Left ventricle myocardium inferior (tissue), 1 donor: ENCODE measurements at places on chromosomes 1 and 21. TPM values are rescaled to one million over a fixed set of nuclear protein-coding genes. Genes with fewer than 3 reads are reported as not detected.

- no peak for DNase-seq
Observed at GRCh38 chr1:33347650-33347992, 26.7 kb upstream of the A3GALT2 start.

- DNase-seq = no peak
Observed at GRCh38 chr1:206778031-206778430, 5.7 kb upstream of the IL10 start.

DNA sequence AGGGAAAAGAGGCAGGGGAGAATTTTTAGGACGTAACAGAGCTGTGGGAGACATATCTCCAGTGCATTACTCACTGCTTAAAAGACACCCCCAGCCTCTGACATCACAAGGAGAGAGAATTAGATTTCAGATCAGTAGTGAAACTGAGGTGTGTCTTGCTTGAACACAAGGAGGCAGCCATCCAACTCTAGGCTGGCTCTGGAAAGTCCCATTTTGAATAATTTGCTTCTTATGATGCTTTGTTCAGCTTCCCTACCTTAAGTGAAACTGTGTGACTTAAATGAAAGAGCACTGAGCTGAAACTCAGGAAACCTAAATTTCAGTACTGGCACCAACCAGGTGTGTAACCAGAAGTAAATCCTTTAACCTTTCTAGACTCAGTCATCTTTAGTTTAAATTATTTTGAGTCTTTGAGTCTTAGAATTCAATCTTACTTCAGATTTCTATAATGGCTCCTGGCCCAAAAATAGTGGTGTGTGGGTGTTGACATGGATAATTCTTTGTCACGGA, 251.6 kb upstream of the SGIP1 start:
- no peak for DNase-seq

GRCh38 chr1:195019385-195019784, 1588.9 kb downstream of the KCNT2 start:
- no peak for DNase-seq

DNA sequence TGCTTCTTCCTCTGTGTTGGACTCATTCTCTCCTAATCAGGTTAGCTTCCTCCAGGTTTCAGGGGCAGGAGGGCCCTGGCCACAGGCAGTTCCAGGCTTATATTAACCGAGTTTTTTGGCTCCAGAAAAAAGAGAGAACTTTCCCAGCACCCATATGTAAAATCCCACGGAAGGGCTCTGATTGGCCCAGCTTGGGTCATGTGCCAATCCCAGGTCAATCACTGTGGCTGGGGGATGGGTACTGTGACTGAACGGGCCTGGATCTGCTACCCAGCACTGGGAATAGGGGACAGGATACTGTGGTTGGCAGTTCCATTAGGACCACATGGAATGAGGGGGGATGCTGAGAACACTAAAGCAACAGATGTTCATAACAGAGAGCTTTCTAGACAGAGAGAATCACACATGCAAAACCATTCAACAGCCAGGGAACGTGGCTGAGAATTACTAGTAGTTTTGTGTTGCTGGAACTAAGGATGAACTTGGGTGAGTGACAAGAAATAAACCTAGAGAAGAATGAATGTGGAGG, 51.1 kb upstream of the NEK2 start:
- no peak for DNase-seq

DNA sequence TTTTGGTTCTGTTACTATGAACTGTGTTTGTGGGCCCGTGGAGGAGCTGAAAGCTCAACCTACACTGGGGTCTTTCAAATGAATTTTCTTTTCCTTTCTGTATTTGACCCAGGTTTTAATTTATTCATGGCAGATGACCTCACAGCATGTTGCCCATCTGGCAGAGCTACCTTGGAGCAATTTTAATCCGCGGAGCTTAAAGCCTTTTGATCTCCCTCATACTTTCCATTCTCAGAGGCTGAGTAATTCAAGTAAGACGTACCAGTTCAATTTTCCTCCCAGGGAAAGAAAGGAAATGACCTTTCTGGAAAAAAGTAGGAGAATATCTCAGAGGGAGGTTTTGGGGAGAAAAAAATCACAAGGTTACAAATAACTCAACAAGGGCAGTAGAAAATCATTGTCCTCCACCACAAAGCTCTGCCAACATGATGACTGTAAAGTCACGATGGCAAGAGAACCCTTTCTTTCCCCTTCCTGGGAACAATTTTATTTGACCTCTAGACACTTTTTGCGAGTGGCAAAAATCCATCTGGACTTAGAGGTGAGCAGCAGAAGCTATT, 21.6 kb upstream of the PCP4 start:
- no peak for DNase-seq

GRCh38 chr1:110541906-110542395, 23.0 kb upstream of the KCNA10 start:
- DNase-seq = no peak

KCNQ4 gene
- total RNA-seq = 1.5 TPM

DNA sequence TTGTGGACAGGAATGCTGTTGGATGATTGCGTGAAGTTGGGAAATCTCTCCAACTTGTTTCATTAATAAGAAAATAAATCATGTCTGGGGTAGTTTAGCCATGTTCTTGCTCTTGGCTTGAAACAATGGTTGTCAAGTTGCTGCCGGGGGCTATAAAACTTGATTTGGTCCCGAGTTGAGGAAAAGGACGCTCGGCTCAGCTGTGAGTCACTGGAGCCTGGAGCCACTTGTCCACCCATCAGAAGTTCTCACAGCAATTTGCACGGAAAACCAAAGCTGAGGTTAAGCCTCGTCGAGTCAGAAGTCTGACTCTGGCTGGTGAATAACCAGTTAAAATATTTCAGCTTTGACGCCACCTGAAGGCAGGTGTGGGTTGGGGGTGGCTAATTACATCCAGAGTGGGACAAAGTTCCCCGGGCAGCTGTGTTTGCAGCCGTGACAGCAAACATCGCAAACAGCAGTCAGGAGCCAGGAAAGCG, 19.7 kb upstream of the RIPK4 start:
- DNase-seq = no peak

DNA sequence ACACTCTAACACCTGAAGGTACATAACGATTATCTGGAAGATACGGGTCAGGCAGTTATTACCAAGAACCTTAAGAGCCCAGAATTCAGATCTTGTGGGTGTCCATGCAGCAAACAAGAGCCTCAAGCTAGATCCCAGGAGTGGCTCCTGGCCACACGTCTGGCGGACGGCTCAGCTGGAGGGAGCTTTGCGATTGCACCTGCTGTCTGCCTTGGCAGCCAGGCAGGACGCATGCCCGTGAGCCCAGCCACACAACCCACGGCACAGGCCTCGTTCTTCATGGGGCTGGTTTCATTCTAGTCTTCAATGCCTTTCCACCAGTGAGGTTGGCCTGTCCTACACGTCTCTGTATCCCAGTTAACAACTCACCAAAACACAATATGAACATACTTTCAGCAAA, 5.7 kb downstream of the CCNL2 start:
- no peak for DNase-seq

DNA sequence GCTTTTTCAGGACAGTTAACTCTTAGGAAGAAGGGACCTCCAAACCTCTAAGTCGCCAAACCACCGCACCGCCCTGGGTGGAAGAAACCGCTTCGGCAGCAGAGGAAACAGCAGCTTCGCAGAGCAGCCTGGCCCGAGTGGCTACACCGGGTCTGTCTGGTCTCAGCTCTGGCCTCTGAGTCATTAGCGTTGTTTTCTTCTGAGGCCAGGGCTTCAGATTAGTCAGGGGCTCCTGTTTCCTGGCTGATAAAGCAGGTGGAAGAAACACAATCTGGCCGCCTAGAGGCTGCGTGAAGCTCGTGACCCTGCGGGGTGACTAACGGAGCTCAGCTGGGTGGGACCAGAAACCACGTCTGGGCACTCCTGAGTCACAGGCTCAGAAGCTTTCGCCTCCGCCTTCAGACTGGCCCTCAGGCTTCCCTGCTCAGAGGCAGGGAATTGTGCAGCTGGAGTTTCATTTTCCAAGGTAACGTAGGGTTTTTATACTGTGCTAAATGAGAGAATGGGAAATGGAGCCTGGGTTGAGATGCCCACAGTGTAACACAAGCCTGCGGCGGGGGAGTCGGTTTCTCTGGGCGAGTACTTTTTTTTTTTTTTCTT, 44.9 kb downstream of the CHAF1B start:
- DNase-seq = peak; percentile 64

- no peak for DNase-seq
Observed at GRCh38 chr1:22108339-22109105, 34.4 kb downstream of the WNT4 start.

TNFAIP8L2 gene
- total RNA-seq = 0.88 TPM

- DNase-seq = no peak
Observed at GRCh38 chr1:971751-972506, 5.6 kb downstream of the PLEKHN1 start.

GRCh38 chr1:19429611-19430010, 55.7 kb downstream of the CAPZB start:
- no peak for DNase-seq

DNA sequence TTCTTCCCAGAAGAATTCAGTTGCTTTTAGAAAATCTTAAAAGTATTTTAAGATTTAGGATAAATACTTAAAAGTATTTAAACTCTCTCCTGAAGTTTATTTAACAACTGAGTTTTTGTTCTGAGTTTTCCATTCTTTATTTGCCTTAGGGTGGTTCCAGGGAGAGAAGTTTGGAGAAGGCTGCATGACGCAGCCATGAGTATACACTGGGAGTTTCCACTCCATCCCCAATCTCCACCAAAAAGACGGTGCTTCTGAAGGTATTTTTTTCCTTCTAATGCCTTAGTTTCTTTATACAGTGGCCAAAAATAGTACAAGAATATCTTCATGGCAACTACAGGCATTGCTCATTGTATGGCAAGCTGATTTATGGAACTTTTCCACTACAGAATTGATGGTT, 122.7 kb downstream of the ST6GALNAC5 start:
- DNase-seq = no peak

C1orf116 gene
- 0.74 TPM for total RNA-seq

GRCh38 chr1:32639489-32640075, 10.8 kb downstream of the ZBTB8OS start:
- no peak for DNase-seq

- no peak for DNase-seq
Observed at GRCh38 chr1:169741666-169742394, 8.0 kb upstream of the SELE start.

GRCh38 chr1:229339520-229339919, 3.3 kb downstream of the CCSAP start:
- DNase-seq = no peak

DNA sequence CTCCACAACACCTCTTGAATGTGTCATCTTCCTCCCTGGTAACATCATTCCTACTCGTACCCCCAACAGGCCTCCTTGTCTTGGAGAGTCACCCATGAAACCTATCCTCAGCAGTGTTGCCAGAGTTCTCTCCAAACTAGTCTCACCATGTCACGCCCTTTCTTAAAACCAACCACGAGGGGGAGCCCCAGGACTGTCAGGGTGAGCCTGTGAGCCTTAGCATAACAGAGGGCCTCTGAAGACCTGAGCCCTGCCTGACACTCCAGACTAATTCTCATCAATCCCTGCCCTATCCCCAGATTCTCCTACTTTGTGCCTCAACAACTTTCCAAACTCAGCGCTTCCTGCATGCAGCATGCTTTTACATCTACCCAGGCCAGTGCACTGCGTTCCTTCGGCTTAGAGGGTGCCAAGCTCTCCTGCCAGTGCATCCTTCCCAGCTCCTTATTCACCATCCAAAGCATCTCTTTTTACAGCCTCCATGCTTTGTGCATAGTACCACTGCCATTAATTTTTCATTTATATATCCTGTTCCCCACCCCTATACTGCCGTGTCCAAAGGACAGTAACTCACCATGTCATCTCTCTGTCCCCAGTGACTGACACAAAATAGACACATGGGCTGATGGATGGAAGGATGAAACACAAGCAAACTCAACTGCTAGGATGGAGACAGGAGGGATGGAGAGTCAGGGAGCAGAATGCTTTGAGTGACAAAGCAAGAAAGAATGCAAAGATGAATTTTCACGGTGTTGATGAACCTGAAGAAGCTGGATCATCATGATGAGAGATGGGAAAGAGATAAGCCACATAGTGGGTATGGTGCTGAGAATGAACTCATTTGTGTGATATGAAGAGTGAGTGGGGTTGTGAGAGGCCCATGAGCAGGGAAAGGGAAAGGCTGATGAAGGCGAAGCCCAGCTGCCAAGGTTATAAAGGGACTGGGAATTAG, 34.0 kb downstream of the ZNF697 start:
- DNase-seq = peak; percentile 77

DNA sequence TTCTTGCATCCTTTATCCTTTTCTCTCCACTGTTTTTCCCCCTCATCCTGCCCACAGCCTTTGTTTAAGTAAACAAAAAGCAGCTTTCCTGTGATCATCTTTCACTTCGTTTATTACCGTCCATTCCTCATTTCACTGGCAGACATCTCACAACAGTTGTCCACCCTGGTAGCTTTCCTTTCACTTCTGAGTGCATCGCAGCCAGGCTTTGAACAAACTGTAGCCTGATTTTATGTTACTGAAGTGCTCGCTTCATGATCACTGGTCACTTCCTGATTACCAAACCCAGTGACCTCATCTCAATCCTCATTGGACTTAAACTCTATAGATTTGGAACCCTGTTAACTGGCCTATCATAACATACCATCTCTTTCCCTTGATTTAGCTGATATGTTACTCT, 67.7 kb downstream of the SDCCAG8 start:
- DNase-seq = no peak

GRCh38 chr1:164587617-164588501, 28.9 kb downstream of the PBX1 start:
- no peak for DNase-seq

GRCh38 chr1:6128276-6129081, 51.6 kb downstream of the CHD5 start:
- no peak for DNase-seq

CHIT1 gene
- not detected for total RNA-seq

- DNase-seq = no peak
Observed at GRCh38 chr1:44707112-44707881, 23.7 kb downstream of the RNU5D-1 start.

DNA sequence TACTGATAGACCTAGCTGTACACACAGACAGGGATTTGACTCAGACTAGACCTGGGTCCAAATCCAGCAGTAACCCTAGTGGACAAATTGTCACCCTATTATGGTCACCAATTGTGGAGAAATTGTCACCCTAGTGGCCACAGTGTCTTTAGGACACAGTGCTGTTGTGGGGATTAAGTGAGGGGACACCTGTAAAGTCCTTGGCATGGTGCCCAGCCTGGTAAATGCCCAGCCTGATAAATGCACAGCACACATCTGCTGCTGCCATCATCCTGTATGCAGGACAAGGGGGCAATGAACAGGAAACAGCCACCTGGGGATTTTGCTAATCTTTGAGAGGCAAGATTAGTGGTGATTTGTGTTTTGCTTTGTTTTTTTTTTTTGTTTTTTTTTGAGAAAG, 2.3 kb downstream of the TMEM61 start:
- no peak for DNase-seq

SPOCD1 gene
- total RNA-seq = not detected

DNA sequence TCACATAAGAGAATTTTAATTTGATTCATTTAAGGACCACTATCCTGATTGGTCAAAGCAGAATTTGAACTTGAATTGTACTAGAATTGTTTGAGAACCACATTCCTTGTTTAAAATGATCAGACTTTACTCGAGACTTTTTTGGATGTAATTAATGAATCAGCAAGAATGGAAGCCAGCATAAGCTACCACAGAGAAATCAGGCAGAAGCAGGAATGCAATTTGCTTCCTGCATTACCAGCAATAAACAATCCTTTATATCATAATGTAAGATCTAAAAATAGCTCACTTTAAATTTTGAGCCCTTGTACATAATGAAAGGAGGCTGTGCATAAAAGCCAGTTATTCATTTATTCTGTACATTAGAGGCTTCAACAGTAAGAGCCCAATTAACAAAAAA, 119.8 kb upstream of the BACE2 start:
- no peak for DNase-seq
